ENCODE measurements at places on chromosomes 1 and 21.

DNA sequence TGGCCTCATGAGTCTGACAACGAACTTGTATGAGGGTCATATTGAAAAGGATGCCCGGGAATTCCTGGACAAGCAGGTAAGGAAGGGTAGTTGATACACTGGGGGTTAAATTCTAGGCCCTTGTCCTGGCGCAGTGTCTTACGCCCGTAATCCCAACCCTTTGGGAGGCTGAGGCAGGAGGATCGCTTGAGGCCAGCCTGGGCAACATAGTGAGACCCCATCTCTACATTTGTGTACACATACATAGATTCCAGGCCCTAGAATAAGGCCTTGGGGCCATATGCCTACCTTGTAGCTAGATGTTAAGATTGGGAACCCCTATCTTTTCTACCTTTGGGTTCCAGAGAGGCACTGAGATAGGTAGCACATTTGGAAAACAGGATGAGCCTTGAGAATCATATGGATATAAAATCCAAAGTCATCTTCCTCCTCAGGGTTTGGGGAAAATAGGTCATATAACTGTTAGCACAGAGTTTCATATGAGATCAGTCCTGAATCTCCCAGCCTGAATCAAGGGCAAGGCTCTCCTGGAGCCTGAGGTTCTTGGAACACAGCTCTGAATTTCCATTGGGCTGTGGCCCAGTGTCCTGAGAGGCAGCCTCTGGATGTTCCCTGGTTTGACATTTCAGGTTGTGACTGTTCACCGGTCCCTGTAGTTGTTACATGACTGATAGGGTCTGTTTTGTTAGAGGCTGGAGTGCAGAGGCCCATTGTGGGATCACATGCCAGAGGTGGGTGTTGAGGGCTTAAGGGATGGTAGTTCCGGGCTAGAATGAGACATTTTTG lies 104.4 kb downstream of the PIK3R3 start:
- no peak for DNase-seq

DNA sequence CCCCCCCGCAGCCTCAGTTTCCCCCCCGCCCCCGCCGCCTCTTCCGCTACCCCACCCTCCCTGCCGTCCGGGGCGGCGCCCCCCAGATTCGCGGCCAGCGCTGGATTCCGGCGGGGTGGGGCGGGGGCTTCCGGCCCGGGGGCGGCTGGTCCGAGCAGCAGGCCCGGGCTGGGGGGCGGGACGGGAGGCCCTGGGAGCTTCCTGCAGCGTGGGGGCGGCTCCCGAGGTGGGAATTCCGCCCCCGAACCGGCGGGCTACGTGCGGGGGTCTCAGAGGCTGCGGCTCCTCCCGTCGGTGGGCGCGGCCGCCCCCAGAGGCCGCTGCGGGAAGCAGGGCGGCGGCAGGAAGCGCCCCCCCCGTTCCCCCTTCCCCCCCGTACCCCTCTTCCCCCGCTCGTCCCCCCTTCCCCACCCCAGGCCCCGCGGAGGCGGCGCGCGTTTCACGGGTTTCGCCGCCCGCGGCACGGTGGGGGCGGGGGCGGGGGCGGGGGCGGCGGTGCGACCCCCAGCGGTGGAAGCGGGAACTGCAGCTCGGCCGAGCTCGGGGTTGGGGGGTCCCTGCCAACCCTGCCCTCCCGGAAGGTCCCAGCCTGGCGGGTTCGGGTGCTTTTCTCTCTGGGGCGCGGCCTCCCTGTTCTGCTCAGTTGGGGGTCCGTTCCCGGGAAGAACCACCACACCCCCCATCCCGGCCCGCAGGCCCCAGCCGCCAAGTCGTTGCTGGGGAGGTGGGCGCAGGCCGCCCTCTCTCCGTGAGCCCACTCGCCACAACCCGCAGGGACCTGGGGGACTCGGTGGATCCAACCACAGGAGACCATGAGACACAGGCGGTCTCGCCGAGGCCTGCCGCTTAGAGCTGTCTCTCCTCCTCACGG lies 76.3 kb downstream of the MORN1 start:
- DNase-seq, result no peak

GRCh38 chr1:29469457-29469856 lies 233.1 kb downstream of the PTPRU start:
- DNase-seq, result no peak

DNA sequence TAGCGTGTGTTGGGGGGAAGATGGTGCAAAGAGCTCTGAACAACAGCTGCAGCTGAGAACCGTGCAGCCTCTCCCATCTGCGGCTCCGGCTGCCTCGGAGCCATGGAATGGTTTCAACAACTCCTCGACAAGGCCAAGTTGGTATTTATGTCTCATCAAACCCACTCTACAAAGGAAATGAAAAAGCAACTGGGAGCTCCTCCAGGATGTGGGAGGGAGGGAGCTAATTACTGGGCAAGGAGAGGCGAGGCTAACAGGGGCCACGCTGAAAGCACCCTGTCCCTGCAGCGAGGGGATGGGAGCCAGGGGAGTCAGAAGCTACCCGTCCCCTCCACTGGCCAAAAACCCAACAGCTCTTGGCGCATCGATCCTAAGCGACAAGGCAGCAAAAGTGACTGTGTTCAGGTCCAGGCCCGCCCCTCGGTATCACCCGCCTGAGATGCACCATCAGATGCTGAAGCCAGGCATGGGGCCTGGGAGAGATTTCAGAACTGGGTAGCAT lies 63.1 kb downstream of the ACOT7 start:
- no peak for DNase-seq

GRCh38 chr1:1069711-1070676 lies 4.1 kb downstream of the RNF223 start:
- no peak for DNase-seq

DNA sequence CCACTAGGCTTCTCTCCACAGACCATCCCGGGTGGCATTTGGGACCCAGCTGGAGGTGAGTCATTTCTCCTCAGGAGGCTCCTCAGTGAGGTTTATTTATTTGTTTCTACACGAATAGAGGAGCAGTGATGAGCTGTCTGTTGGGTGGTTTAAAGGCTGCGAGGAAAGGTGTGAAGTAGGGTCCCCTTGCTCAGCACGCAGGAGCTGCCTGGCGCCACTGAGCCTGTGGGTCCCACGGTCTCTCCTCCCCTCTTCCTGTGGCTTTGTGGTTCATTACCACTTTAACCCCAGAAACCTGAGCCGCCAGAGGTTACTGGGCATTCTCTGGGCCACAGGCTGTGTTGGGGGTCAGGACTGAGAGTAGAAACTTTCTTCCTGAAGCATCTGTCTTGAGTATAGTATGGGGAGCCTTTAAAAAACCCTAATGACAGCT lies 39.9 kb downstream of the IL6R start:
- no peak for DNase-seq

DNA sequence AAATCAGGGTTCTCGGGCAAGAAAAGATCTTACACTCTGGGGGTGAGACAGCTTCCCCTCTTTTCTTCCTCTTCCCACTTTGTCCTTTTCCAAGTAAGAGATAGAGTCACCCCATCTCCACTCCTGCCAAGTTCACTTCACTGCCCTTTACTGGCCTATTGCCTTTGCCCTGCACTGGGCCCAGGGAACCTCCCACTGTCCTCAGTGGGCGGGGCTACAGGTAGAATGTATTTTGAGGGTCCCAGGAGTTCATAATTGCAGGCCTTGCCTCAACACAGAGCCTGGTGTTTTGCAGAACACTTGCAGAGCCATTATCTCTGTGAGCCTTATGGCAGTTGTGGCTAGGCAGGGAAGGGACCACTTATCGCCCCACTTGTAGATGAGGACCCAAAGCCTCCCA lies 3.3 kb downstream of the AMPD2 start:
- no peak for DNase-seq

- no peak for DNase-seq
Observed at GRCh38 chr1:207918581-207918980, 7.7 kb upstream of the CD34 start.

- no peak for DNase-seq
Observed at GRCh38 chr1:61313906-61314422, 231.6 kb downstream of the NFIA start.

DNA sequence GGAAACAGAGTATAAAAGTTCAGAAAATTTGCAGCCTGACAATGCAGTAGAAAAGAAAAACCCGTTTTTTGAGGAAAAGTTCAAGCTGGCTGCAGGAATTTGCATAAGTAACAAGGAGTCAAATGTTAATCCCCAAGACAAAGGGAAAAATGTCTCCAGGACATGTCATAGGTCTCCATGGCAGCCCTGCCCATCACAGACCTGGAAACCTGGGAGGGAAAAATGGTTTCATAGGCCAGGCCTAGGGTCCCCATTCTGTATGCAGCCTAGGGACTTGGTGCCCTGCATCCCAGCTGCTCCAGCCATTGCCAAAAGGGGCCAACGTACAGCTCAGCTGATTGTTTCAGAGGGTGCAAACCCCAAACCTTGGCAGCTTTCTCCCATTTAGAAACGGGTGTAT lies 3.6 kb upstream of the KCNT2 start:
- no peak for DNase-seq

DNA sequence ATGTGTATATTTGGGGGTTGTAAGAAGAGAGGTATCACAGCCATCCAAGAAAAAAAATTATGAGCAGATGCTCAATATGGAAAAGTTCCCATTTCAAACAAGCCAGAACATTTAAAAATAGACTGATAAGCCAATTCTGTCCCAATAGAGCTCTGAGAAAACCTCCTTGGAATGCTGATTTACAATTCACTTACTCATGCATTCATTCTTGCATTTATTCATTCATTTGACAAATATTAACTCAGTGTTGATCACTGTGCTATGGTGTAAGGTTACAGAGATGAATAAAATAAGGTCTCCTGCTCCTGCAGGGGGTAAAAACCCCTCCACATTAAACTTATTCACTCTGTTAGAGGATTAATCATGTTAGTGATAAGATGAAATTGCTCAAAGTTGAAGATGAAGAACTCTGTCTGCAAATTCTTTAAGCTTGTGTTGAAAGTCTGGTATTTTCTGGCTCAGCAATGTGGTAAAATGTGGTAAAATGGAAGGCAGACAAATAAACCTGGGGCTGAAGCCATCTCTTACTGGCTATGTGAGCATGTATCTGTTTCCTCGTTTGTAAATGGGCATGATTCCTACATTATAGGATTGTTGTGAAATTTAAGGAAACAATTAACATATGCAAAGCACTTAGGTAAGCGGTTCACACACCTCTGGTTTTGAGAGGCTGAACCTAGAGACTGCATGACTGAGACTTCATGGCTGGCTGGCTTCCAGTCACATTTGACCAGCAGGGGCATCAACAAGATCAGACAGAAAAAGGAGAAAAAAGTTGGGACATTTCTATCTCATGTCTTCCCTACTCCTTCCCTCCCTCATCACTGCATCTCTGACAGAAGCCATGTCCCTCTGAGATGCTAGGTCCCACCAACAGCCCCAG lies 45.0 kb upstream of the DAB1 start:
- no peak for DNase-seq

DNA sequence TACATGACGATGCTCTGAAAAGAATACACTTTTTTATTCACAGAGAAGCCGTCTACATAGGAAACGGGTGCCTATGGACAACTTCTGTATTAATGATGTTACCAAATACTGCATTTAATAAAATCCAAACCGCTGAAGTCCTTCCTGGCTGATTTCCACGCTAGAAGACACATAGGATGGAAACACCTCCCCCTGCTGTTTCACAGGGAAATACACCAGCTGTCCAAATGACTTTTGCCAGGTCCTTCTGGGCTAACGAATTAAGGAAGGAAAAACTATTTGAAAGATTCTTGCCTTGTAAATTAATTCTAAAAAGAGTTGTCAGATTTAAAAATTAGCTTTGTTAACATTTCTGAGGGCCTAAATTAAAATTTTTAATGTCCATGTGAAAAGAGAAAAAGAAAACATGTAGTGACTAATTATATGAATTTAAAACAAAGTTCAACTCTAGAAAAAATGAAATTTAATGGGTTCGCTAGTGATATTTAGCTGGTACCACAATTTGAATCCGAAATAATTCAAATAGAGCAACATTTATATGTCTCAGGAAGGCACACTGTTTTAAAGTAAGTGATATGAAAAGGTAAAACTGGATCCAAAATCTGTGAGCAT lies 146.0 kb downstream of the RERE start:
- no peak for DNase-seq

DNA sequence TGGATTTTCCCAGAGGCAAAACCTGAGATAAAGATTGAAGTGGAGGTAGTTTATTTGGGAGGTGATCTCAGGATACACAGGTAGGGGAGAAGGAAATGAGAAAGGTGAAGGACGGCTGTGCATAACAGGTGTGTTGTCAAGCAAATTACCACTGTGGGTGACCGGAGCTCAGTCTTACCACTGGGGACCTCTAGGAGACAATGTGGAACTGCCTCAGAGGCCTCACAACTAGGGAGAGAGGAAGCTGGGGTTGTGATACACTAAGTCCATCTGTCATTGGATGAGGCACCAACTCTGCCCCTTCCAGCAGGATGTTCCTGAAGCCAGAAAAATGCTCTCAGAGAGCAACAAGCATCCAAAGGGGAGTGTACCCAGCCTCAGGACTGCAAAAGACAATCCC lies 32.6 kb downstream of the GRIK3 start:
- no peak for DNase-seq

DNA sequence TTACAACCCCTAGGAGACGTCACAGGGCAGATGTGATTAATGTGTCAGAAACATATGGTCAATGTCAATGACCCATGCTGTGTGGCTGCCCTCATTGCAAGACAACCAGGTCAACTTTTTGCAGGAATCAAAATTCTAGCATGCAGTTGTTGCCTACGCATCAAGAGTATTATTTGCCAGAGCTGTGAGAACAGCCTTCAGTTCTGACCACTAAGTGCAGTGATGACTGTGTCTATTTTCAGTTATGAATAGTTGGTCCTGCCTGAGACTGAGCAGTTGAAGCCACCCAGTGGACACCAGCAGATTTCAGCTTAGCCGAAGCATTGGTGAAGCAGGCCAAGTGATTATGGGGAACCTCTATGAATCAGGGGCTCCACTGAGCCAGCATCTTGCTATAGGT lies 47.3 kb downstream of the LYPLAL1 start:
- no peak for DNase-seq

DNA sequence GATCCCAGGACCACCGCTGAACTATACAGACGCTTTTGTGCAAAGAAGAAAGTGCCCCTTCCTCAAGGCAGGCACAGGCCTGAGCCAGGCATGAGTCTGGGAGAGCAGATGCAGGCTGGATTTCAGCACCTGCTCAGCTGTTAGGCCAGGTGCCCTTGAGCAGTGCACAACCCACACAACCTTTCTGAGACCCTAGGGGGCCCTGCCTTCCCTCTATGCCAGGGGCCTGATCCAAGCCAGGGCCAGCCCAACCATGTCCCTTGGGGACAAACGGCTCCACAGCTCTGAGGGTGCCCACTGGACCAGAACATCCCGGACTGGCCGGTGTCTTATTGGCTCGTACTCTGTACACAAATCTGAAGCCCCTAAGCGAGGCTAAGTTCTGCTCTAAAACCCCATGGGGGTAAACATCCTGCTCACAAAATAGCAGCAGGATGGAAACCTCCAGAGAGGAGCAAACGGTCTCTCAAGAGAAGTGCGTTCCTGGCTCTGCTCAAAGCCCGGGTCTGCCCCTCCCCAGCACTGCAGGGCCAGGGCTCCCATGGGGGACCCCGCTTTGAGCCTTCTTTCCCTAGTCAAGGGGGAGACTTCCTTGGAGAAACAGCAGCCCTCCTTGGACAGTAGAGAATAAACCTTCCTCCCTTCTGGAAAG lies 275.1 kb downstream of the NPHP4 start:
- DNase-seq, result no peak

DNA sequence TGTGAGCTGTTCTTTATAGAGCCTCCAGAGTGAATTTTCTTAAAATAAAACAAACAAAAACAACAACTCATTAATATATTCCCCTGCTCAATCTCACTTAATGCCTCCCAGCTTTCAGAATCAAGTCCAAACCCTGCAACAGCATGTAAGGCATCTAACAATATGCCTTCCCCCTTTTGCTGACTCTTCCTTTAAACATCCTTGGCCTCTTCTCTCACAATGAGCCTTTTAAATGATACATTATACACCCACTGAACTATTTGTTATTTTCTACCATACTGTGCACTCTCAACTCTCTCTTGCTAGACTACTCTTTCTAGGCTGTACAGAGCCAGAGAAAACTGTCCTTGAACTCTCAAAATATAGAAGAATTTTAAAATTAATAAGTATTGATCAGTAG lies 115.2 kb upstream of the SNX7 start:
- DNase-seq, result no peak

Data from NCI-H187 treated with DMSO at 0.1 percent for 48 hours (cell line).